ENCODE measurements at places on chromosomes 12 and 14.
A peak's percentile ranks its signal among the peaks of the same experiment; 100 is the strongest.

GRCh38 chr14:73245480-73246325 is 8.4 kb downstream of the PAPLN start:
- no peak for DNase-seq

GRCh38 chr14:64423987-64424386 is 35.8 kb downstream of the MTHFD1 start:
- DNase-seq, result no peak

GRCh38 chr14:54815016-54815415 is 87.6 kb downstream of the GCH1 start:
- DNase-seq, result no peak

DNA sequence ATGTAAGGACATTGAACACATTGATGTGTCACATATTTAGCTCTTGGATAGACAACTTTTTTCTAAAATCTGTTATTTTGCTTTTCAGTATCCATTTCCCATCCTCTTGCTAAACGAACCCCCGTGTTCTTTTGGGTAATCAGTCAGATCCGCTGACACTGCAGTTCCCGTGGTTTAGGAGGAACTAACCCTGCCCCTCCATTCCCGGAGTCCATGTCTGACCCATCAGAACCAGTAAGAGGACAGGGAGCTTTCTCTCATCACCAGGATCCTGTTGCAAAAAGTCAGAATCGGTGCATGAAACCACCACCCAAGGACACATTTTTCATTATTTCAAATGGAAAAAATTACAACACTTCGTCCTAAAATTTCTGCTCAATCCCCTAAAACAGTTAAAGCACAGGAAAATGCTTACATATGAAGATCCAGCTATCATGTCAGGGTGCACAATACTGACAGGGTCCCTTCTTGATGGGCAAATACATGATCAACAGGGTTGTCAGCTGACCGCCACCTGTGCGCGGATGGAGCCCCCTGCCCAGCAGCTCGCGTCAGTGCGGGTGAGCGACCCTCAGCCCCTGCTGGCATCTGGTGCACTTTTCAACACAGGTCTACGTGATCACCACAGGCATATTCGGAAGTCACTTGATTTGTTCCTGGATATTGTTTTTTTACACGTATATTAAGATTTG is 276.8 kb downstream of the ADGRD1 start:
- DNase-seq, result no peak

DNA sequence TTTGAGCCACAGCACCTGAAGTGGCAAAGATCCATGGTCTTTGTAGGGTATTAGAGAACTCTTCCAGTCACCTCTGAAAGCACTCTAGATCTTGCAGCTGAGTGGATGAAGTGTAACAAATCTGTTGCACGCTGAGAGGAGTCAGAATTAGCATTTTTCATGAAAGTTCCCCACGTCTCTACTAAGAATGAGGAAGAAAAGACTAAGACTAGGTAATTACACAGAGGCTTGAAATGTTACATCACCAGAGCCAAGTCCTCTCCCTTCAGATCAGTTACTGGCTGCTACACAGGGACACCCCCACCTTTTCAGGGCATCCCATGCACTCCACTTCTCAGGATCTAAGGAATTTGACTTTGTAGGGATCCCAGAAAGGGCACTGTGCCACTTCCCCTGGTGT is 98.6 kb upstream of the FKBP4 start:
- DNase-seq, result no peak

GRCh38 chr14:57512220-57512619 is 18.6 kb upstream of the CCDC198 start:
- DNase-seq, result no peak

DNA sequence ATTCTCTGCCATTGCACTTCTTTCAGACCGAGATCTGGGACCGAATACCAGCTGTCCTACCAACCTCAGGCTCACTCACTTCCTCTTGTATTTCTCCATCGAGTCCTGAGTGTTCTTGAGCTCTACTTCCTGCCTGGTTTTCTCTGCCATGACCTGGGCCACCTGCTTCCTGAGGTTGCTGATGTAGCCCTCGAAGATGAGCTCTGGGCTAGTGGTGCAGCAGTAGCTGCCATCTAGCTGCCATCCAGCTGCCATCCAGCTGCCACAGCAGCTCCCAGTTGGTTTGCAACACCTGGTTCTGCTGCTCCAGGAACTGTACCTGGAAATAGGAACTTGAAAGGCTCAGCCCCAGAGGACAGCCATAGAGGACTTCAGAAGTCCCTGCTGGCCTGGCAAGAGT is 15.0 kb upstream of the KRT73 start:
- DNase-seq, result no peak

DNA sequence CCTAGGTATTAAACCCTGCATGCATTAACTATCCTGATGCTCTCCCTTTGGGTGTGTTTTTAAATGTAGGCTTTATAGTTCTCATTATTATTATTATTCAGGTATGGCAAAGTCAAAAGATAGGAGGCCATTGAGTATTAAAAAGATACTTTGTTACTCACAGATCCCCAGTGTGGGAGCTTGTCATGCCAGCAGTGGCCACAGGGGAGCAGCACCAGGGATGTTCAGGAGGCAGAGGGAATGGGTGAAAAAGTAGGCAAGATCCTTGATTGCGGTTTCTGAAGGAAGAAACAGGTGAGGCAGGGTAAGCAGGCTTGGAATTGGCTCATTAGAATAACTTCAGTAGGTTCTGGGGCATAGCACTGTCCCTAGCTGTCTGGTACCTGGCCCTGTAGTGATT is 382.2 kb downstream of the MED13L start:
- no peak for DNase-seq

DNA sequence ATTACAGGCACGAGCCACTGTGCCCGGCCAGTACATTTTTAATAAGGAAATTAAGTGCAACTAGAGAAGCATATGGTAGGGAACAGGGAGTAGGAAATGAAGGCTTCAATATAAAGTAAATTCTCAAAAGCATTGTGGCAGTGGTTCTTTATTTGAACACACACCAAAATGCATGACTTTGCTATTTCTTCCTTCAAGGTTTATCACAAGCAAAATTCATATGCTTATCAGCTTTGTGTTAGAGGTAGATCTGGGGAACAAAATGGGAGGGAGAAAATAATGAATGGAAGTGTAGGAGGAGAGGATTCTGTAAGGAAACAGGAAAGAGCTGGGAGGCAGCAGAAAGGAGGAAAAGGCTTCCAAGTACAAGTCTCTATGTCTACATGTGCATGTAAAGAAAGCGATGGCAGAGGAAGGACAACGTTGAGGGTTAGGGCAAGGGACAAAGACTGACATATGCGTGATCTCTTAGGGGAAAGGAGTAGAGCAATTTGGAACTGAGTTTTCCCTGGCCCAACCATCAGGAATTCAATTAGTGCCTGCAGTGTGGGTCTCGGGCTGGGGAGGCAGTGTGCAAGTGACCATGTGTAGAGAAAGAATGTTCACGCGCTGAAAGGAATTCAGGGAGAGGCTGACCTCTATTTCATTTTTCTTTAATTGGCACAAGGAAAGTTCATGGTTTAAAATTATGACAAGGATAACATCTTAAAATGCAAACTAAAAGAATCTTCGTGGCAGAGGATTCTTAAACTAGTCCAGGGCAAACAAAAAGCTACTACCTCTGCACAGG is 22.9 kb upstream of the RASSF8 start:
- no peak for DNase-seq

DNA sequence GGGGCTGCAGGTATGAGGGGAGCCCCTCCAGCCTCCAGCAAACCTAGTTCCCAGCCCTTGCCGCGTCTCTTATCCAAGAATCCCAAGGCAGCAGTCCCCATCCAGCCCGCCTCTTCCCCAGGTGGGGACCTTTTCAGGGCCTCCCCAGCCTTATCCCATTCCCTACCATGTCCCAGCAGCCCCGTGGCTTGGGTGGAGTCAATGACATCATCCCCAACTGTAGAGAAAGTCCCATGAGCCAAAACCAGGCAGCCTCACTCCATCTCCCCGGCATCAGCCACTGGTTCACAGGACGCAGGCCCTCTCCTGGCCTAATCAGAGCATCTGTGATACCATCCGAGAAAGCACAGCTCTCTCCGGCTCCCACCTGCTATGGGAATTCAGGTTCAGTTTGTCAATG is 131.0 kb downstream of the NCOR2 start:
- no peak for DNase-seq

- DNase-seq, result no peak
Measured at GRCh38 chr14:80669426-80669825, 272.1 kb downstream of the CEP128 start.

DNA sequence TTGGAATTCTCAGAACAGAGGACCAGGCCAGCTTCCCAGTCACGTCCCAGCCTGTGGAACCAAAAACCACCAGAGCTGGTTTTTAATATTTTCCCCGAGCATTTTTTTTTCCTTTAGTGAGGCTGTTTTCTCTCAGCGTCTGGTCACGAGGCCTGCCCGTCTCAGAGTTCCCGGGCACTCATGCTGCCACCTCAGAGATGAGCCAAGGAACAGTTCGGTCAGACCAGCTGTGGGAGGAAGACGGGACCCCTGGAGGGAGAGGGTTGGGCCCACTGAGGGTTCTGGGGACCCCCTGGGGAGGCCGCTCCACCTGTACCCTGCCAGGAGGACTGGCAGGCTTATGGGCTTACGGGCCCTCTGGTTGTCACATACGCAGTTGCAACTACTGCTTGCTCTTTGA is 39.9 kb downstream of the JDP2 start:
- no peak for DNase-seq

GRCh38 chr12:121288986-121289385 is 7.5 kb downstream of the CAMKK2 start:
- DNase-seq, result no peak

DNA sequence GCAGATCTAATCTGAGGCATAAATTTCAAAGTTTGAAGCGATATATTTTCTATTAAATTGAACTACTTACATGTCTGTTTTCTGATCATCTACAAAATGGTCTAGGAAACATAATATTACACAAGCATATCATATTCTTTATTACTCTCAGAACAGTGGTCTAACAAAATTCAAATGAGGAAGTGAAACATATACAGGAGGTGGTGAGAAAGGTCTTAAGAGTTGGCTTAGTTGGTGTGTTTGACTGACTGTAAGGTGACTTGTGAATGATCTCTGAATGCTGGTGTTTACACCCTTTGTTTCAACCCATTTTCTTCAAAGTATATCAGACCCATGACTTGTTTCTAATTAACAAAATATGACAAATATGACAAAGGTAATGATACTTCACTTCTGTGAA is 1156.8 kb downstream of the SLC16A7 start:
- no peak for DNase-seq

- no peak for DNase-seq
Measured at GRCh38 chr14:101130861-101131260, 227.3 kb upstream of the RTL1 start.

DNA sequence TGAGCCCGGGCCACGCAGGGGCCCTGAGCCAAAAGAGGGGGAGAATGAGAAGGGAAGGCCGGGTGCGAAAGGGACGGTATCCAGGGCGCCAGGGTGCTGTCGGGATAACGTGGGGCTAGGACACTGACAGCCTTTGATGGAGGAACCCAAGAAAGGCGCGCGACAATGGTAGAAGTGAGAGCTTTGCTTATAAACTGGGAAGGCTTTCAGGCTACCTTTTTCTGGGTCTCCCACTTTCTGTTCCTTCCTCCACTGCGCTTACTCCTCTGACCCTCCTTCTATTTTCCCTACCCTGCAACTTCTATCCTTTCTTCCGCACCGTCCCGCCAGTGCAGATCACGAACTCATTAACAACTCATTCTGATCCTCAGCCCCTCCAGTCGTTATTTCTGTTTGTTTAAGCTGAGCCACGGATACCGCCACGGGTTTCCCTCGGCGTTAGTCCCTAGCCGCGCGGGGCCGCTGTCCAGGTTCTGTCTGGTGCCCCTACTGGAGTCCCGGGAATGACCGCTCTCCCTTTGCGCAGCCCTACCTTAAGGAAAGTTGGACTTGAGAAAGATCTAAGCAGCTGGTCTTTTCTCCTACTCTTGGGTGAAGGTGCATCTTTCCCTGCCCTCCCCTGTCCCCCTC is 3.0 kb downstream of the SSTR1 start:
- DNase-seq, result no peak

GRCh38 chr12:19179986-19180385 is 50.5 kb downstream of the PLEKHA5 start:
- no peak for DNase-seq

DNA sequence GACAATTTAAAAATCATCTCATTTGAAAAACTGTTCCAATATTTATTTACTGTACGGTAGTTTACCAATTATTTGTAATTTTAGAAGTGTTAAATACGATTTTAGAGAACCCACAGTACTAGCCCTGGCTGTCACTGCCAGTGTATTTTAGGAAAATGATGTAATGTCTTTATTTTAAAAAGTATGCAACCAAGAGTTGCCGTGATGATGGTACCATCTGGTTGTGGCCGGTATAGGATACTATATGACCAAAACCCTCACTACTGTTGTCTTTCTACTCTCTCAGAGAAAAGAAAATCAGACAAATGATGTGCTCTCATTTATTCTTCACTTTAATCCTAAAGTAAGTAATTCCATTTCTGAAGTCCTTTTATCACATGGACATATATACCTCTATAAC is 395.0 kb downstream of the FOXG1 start:
- DNase-seq, result no peak

DNA sequence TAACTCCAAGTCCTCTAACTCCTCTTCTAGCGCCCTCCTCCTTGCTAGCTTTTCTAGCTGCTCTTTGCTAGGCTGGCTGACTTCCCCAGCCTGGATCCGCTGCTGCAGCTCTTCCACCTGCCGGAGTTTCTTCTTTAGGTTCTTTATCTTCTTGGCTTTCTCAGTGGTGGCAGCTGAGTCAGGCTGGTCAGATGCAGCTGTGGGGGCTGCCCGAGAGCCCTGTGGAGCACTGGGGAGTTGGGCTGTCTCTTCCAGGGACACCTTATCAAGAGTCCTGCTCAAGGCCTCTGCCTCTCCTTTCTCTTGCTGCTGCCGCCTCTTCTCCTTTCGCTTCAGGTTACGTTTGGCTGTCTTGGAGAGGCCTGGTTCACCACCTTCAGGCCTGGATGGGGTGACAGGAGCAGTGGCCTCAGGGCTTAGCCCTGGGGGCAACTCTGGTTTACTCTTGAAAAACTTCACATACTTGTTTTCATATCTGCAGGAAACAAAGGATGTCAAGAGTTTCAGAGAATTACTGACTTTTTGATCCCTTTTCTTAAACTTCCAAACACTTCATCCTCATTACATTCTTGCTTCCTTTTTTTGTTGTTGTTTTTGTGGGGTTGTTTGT is 25.7 kb downstream of the PYM1 start:
- no peak for DNase-seq

- DNase-seq, result peak; percentile 67
Measured at GRCh38 chr14:63852817-63853731, at the start of gene SYNE2. SYNE2 (plus strand) TSS chr14:63853004; CDS start chr14:63909149, 56,145 bp downstream.

- no peak for DNase-seq
Measured at GRCh38 chr14:101235335-101236103, 325.8 kb upstream of the DIO3 start.

DNA sequence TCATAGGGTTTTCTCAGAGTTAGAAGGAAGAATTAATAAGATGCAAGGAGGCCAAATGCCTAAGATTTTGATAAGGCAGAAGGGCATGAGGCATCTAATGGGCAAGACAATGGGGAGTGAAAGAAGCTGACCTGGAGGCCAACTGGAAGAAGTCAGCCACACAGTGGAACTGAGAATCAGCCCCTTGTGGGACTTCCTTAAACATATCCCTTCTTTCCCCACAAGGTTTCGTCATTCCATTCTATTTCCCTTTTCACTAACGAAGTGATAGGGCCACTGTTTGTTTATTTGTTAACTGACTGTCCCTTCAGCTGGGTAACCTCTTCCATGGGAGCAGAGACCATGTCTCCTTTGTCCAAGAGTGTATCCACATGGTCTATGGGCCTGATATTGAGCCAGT is 86.2 kb downstream of the HELB start:
- no peak for DNase-seq

- no peak for DNase-seq
Measured at GRCh38 chr12:92673756-92674155, 29.0 kb upstream of the PLEKHG7 start.

GRCh38 chr12:108099778-108100489 is 29.2 kb upstream of the WSCD2 start:
- no peak for DNase-seq

All from activated CD4-positive, CD25-positive, alpha-beta regulatory T cell treated with anti-CD3 and anti-CD28 coated beads, Interleukin-2, amount 50 U/mL, for 16 hours (primary cell).